ENCODE measurements at places on chromosomes 5 and 9.

DNA sequence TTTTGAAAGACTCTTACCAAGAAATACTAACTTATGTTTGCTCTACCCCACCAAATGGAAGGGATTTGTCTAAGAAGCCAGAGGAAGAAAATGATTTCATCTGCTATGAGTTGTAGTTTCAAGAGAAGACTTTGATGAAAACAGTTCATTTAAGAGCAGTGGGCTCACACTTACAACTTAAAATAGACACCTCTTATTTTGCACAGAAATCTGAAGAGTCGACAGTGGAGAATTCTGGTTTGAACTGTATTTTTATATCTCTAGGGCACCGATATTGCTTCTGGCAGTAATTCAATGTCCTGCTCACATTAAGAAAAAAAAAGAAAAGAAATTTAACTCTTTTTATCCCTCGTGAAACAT lies 1.9 kb upstream of the DAB2 start:
- DNase-seq, result no peak

- no peak for DNase-seq
These were observed 38.0 kb upstream of the OLFM1 start for GRCh38 chr9:135049460-135049859.

DNA sequence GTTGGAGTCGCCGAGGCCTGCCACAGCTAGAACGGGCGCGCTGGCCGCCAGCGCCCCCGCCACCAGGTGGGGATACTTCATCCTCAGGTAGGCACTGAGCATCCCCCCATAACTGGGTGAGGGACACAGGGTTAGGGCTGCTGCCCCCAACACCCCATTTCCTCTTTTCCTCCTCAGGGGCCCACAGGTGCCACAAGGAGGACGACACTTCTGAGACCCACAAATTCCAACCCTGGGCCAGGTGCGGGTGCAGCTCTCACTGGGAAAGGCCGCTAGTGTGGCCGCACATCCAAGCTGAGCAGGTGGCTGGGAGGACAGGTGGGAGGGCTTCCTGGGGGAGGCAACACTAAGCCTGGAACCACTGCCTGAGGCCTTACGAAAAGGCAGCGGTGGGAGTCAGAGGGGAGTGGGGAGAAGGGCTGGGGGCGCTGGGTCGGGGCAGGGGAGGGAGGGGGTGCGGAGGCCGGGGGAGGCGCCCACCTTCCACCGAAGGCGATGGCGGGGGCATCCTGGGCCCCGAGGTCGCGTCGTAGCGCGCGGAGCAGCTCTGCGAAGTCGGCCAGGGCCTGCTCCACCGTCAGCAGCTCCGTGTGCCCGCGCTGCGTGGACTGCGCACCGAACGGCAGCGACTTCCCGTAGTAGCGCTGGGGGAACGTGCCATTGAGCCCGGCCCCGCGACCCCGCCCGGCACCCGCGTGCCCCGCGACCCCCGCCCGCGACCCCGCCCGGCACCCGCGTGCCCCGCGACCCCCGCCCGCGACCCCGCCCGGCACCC lies 961 bp downstream of the DPP7 start:
- no peak for DNase-seq

DNA sequence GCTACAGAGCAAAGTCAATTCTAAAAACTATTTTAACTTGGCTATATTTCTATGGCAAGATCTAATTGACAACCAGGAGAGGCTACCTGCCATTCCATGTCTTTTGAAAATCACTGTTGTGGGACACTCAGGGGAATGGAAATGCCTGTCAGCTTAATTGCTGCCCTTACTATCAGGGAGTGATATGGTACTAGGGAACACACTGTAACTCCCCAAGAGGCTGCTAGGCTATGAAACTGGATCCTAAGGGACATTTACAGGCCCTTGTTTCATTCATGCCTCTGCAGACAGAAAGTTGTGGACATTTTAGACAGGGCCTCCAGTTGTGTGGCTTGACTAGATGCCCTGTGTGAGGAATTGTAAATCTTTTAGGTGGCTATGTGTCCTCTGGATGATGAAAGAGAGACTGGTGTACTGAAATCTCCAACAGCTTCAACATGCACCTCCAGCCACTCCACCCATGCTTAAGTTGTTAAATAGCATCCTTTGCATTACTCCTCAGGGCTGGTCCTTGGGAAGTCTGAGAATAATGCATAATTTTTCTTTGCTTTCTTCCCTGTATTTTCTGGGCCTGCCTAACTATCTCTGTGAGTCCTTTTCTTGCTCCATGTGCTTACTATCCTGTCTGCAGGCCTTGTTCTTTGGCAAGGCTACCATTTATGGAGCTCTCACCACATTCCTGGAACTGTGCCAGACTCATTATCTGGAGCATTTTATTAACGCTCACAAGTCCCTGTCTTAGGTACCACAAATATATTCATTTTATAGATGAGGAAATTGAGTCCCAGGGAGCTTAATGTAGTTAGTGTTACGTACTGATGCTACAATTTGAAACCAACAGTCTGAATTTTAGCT lies 3.2 kb downstream of the MROH2B start:
- DNase-seq, result no peak

GRCh38 chr5:174599992-174600391 lies 124.4 kb upstream of the MSX2 start:
- DNase-seq, result peak; percentile 6

DNA sequence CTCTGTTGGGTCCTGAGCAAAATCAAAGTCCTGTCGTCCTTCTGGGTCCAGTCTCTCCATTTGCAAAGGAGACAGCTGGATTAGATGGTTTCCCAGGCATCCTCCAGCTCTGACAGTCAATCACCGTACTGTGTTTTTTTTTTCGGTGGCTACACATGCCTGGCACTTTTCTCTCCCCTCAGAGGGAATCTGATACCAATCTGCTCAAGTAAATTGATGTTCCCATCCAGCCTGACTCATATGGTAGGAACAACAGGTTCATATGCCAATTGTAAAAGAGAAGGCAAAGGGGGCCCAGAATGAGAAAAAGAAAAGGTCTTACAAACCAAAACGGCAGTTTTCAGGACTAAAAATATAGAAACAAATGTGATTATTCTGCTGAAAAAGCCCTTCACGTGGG lies 1.2 kb downstream of the FBXO10 start:
- DNase-seq, result peak; percentile 57

GRCh38 chr9:87113874-87114273 lies 166.6 kb upstream of the GAS1 start:
- no peak for DNase-seq

- DNase-seq, result no peak
These were observed 11.0 kb upstream of the ZBTB43 start for GRCh38 chr9:126793686-126794417.

DNA sequence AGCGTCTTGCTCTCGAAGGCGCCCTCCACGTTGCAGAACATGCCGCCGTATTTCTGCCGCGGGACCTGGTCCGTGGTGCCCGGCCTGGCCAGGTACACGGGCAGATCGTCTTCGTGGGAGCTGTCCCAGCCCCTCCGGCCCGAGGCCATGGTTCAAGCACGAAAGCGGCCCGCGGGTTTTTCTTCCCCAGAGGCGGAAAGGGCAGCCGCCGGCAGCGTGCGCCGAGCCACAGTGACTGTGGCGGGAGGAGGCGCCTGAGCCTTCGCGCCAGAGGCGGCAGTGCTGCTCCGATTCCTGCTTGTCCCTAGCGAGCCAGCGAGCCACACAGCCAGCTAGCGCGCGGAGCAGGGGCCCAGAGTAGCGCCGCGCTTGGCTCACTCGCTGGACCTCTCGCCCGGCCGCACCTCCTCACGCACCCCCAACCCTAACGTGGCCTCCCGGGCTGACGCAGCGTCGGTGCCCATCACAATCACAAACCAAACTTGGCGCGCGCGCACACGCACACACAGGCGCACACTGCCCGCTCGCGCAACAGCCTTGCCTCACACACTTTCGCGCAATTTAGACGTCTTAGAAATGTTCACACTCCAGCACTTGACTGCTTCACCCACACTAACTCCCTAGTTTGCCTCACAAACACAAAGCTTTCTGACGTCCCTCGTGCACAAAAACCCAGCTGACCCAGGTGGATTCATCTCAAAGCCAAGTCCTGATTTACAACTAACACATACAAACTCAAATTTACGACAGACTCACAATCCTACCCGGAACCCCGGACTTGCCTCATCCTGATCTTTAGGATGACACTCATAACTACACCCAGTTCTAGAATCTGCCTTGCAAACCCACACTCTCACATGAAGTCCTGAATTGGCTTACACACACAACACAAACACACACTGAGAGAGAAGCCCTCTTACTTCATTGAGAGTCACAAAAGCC lies at the start of gene DPYSL3:
DPYSL3 (minus strand) TSS at position 359 of the 942 bp plus-strand sequence; CDS start at position 149, 210 bp downstream.
- DNase-seq, result peak; percentile 60
